ENCODE measurements at places on chromosomes 6 and 20.

DNA sequence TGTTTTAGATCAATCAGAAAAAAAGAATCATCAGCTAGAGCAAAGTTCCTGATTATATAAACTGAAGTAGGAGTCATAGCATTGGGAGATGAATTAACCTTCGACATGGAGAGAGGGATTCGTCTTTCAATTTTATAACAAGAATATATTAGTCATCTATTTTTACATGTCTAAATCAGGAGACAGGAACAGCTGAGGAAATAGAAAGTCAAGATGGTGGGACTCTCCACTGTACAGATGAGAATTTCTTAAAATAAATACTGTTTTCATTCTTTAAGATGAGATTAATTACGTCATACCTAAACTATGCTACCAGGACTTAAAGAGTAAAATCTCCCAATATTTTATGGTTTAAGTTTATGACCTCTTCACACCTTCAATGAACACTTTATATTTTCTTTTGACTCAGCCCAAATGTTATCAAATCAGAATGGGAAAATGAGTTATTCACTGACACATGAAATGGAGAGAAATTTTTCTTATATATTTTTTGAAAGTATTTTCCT lies 1137.7 kb downstream of the EPHA7 start:
- no peak overlapping the region for H3K4me3 ChIP-seq
- H3K27me3 ChIP-seq = no peaks in the 10 kb centered on the region
- no peak overlapping the region for H3K27ac ChIP-seq
- H3K36me3 ChIP-seq = no peaks in the 10 kb centered on the region

DNA sequence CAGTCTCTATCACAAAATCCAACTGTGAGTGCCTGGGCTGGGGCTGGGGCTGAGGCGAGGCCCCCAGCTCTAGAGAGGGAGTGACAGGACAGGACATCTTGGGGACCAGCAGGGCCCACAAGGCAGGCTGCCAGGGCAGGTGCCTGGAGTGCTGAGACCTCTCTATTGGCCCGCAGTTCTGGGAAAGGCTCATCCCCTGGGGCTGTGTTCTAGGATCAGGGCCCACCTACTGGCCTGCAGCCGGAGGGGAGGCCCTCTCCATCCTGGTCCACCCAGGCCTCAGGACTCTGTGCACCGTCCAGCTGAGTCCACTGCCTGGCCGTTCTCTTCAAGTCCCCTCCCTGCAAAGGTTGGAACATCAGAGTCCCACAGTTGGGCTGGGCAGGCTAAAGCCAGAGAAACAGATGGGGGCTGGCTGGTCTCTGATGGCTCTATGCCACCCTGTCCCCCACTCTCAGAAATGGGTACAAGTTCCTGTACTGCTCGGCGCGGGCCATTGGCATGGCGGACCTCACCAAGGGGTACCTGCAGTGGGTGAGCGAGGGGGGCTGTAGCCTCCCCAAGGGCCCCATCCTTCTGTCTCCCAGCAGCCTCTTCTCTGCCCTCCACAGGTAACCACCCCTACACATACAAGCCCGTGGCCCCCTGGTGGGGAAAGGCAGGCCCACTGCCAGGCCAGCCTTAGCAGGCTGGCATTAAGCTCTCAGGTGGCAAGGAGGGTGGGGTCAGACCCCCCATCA lies 9.0 kb downstream of the EMILIN3 start:
- DNase-seq = no peak
- no peak overlapping the region for H3K4me3 ChIP-seq
- no peak overlapping the region for H3K27ac ChIP-seq

DNA sequence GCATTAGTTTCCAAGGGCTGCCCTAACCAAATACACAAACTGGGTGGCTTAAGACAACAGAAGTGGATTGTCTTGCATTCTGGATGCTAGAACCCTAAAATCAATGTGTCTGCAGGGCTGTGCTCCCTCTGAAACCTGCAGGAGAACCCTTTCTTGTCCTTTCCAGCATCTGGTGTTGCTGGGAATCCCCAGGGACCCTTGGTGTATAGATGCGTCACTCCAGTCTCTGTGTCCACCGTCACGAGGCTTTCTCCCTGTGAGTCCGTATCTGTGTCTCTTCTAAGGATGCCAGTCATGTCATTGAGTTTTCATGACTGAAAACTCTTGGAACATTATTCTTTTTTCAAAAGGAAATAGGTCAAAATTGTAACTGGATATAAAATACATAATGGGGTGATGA lies 142.9 kb downstream of the RNASET2 start:
- no peaks in the 10 kb centered on the region for H3K4me1 ChIP-seq
- H3K27me3 ChIP-seq = no peaks in the 10 kb centered on the region
- no peak overlapping the region for H3K4me3 ChIP-seq
- H3K36me3 ChIP-seq = no peaks in the 10 kb centered on the region
- no peak for DNase-seq

DNA sequence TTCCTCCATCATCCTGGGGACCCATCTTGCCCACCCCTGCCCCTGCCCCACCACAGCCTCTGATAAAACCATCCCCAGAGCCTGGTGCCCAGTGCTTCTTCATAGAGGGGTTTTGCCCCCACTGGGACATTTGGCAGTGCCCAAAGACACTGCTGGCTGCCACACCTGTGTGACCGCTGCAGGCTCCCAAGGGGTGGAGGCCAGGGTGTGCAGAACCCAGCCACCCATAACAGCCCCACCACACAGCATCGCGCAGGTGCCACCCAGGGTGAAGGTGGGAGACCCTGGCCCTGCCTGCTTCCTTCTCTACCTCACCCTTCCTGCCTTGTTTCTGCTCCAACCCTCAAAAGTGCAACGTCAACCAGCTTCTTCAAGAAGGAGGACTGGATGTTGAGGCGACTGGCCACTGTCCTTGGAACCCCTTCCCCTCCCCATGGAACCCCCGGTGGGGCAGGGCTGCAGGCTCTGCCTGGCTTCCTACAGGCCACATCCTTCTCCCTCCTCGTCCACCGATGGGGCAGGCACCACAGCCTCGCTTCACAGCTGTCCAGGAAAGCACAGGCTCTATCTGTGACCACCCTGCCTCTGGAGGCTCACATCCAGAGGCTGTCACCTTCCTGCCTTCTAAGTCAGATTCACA lies 79.2 kb upstream of the MPC1 start:
- no peak for DNase-seq
- H3K27me3 ChIP-seq = no peaks in the 10 kb centered on the region
- H3K27ac ChIP-seq = no peak overlapping the region

GRCh38 chr20:23094213-23094896 lies 8.2 kb upstream of the CD93 start:
- H3K4me3 ChIP-seq = no peak overlapping the region
- H3K27me3 ChIP-seq = no peaks in the 10 kb centered on the region
- no peak overlapping the region for H3K27ac ChIP-seq
- no peak for DNase-seq
- peaks cover 19% of the 10 kb centered on the region for H3K4me1 ChIP-seq

DNA sequence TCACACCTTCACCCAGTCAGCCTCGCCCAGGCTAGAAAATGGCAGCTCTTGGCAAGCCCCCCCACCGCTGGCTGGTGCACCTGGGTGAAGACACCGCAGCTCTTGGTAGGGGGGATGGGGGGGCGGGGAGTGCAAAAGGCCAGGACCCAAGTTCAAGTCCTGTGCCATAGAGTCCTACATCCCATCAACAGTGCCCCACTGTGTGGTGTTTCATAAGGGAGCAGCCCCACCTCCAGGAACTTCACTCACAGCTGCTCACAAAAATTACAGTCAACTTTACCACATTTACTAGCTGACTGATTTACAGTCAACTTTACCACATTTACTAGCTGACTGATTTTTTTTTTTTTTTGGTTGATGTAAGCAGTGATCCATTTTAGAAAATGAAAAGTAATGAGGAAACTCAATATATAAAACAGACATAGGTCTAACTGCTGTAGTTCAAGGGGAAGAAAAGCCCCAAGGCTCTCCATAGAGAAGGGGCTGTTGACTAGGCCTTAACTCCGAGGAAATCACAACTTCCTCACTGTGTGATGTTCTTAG lies 208.9 kb upstream of the SNX9 start:
- H3K27ac ChIP-seq = peak overlapping the region; percentile 73
- no peak for DNase-seq
- peaks cover 3% of the 10 kb centered on the region for H3K4me1 ChIP-seq
- no peaks in the 10 kb centered on the region for H3K27me3 ChIP-seq
- H3K4me3 ChIP-seq = no peak overlapping the region
- H3K36me3 ChIP-seq = no peaks in the 10 kb centered on the region

GRCh38 chr6:128616342-128616741 lies 95.9 kb upstream of the PTPRK start:
- H3K4me3 ChIP-seq = no peak overlapping the region
- H3K36me3 ChIP-seq = no peaks in the 10 kb centered on the region
- no peaks in the 10 kb centered on the region for H3K27me3 ChIP-seq
- DNase-seq = no peak

- peaks cover 29% of the 10 kb centered on the region for H3K27me3 ChIP-seq
- H3K4me3 ChIP-seq = no peak overlapping the region
- H3K36me3 ChIP-seq = no peaks in the 10 kb centered on the region
- no peak overlapping the region for H3K27ac ChIP-seq
- H3K4me1 ChIP-seq = peaks cover 7% of the 10 kb centered on the region
Measured at GRCh38 chr6:39309942-39310531, 4.2 kb downstream of the KCNK17 start.

GRCh38 chr6:97460394-97461080 lies 177.5 kb upstream of the MMS22L start:
- no peaks in the 10 kb centered on the region for H3K4me1 ChIP-seq
- no peak overlapping the region for H3K4me3 ChIP-seq
- DNase-seq = no peak
- no peak overlapping the region for H3K27ac ChIP-seq
- no peaks in the 10 kb centered on the region for H3K36me3 ChIP-seq
